ENCODE measurements at places on chromosomes 12 and 14.

- DNase-seq: peak; percentile 50
These were observed 1.5 kb downstream of the AQP6 start for GRCh38 chr12:49974231-49974675.

GRCh38 chr12:31820832-31821231 is 92.0 kb upstream of the AMN1 start:
- DNase-seq: no peak

DNA sequence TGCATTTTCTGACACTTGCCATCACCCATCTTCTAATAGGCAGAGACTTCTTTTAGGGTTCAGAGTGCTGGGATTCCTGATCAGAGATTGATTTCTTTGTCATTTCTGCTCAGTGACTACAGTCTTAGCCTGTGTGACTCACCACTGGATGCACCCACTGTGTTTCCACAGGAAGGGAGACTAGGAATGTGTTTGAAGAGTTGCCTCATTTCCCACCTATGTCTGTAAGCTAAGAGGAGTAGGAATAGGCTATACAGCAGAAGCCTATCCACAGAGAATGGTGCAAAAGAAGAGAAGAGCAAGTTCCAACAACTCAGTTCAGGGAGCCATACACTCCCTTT is 60.2 kb upstream of the ACTN1 start:
- DNase-seq: peak; percentile 76

DNA sequence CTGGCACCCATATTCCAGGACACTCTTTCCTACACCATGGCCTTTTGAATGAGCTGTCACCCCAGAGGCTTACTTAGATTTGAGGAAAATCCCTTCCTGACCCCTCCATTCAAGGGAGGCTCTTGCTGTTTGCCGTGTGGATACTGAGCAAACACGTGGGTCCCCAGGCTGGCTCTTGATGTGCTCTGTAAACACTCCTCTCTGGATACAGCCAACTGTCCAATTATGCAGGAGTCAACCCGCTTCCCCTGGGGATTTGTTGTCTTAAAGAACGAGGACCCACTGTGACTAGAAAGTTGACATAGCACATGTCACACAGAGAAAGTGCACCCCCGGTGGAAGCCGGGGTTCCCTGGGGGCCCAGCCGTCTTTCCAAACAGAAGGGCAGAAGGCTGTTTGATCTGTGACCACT is 75.8 kb upstream of the CEP83 start:
- no peak for DNase-seq

GRCh38 chr12:42525444-42525843 is 64.1 kb downstream of the PRICKLE1 start:
- DNase-seq: no peak

Data from HCEC 1CT (cell line).